ENCODE measurements at places on chromosomes 1 and 21.

GRCh38 chr1:57770772-57771171 is 346.9 kb upstream of the DAB1 start:
- DNase-seq: no peak

GRCh38 chr1:5586629-5587028 is 405.6 kb downstream of the NPHP4 start:
- no peak for DNase-seq

GRCh38 chr1:200367841-200368534 is 41.8 kb downstream of the ZNF281 start:
- DNase-seq: no peak

GRCh38 chr1:239389703-239390102 is 3.3 kb downstream of the CHRM3 start:
- DNase-seq: no peak

DNA sequence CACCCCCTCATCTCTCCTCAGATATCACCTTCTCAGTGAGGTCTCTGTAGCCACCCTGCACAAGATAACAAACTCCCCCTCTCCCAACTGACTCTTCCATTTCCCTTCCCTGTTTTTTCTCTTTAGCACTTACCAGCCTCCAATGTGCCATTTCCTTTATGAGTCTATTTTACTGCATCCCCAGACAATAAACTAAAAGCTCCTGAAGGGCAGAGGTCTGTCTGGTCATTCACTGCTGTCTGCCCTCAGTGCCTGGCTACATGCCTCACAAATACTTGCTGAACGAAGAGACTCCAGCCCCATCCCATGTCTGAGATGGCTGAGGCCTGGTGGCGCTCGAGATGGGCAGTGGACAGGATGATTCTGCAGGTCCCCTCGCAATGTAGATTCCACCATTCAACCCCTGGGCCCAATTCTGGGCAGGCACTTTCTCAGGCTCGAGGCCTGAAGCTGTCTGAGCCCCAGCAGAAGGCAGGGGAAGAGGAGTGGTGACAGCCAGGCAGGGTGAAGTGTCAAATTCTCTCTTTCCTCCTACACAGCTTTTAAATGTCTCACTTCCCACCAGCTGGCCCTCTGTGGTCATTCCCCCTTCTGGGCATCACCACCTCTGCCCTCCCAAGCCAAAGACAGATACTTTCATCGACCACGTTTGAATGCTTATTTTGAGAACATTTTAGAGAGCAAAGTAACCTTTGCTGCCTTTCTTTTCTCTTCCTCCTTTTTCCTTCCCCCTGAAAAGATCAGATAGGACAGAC is 6.6 kb downstream of the LRRN2 start:
- DNase-seq: no peak

- no peak for DNase-seq
These were observed 308.6 kb upstream of the PROX1 start for GRCh38 chr1:213679153-213679552.

DNA sequence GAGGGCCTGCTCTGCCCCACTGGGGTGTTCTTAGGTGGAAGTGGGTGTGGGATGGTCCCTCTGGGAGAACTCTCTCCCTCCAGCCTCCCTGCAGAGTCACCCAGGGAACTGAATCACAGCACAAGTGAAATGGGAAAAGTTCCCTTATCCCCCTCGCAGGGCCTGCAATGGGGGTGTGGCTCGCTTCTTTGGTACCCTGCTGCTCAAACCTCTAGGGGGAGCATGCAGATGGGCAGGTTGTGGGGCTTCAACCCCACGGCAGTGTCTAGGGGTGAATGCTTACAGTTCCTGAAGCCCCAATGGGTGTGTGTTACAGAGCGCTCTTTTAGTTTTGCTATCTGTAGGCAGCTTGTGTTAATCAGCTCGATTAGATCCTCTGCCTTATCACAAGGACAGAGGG is 59.0 kb upstream of the TINAGL1 start:
- no peak for DNase-seq

- DNase-seq: no peak
These were observed 1770.6 kb downstream of the PLA2G4A start for GRCh38 chr1:188599313-188599712.

- no peak for DNase-seq
These were observed 145.3 kb downstream of the SETD4 start for GRCh38 chr21:35915030-35915429.

GRCh38 chr1:164777518-164777917 is 218.5 kb downstream of the PBX1 start:
- no peak for DNase-seq

DNA sequence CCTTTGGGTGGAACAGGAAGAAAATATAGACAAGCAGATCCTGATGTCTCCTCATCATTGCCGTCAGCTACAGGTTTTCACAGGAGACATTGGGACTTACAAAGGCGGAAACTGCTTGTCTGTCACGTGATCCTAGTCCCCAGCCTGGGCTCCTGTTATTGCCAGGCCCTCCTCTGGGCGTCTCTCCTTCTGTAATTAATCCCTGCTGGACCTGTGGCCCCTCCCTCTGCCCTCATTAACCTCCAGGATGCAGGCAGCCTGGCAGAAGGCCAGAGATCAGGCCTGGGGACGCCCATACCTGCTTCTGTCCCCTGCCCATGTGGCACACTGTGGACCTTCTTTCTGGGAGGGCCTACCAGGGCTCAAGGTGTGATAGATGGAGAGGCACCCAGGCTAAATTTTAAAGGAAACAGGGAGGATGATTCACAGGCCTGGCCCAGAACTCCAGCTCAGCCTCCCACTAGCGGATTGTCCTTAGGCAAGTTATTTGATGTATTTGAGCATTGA is 2.4 kb downstream of the S100A5 start:
- no peak for DNase-seq

DNA sequence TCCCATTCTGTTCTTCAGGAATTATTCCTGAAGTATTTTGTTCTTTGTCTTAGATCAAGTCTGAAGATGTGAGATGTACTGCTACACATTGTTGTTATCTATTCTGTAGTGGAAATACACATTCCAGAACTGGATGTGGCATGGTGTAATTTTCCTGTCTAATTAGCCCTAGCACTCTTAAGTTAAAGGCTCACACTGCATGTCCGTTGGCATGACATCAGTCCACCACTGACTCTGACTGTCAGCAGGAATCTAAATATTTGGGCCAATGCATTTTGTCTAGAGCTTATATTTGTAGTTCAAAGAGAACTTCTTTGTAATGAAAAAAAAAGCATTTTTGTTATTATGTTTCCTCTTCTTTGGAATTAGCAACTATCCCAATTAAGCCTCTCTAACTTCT is 201.0 kb downstream of the S1PR1 start:
- no peak for DNase-seq

DNA sequence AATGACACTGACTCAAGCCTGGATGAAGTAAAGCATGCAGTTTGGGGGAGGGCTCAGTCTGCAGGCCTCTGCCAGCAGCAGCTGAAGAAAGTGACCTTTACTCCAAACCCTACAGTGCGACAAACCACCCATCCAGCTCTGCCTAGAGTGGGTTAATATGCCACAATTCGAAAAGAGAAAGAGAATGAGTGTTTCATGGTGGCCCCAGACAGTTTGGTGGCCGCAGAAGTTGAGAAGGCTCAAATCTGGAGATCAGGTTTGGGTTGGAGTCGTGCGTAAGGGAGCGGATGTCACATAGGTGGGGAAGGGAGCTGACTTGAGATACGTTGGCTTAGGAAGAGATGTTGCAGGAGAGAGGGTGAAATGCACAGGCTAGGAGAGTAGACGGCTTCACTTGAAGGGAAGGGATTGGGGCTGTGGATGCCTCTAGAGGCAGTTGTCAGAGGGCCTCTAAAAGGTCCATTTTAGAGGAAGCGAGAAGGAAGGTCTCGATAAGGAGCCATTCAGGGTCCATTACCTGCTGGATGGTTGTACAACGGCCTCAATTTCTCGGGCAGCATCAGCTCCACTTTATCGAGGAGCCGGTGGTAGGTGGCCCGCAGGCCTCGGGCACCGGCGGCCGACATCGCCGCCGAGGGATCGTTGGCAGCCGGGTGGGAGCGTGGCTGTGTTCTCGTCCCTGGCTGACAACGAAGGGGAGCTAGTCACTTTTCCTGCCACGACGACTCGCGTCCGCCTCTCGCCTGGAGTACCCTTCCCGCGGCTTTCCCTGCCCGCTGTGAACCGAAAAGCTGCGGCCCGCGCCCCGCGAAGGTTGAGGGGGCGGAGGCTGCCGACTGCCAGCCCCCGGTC is 1.0 kb upstream of the DCAF6 start:
- peak; percentile 16 for DNase-seq

DNA sequence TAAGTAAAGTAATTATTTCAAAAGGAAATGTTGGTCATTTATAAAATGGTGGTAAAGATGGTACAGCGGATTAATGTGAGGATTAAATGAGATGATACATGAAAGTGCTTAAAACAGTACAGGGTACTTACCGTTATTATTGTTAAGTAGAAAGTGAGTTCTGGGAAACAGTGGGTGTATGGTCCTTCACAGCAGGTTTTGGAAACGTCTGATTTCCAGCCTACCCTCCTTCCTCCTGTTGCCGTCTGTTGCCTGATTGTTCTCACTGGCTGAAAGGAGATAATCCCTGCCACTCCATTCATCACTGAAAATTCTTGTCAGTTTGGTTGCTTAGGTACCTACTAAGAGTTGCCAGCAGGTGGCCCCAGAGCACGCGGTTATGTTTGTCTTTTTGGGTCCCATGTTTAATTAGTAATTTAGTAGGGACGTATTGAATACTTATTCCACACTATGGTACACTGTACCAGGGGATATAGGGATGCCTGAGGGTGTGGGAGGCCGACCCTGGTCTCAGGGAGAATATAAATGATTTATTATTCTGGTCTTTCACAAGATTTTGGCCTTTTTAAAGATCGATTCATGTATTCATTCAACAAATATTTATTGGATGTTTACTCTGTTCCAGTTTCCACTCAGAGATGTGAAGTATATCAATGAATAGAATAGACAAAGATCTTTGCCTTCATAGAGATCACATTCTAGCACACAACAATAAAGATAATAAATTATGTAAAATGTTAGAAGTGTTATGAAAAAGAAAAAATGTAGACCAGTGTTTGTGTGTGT is 30.8 kb upstream of the RPTN start:
- peak; percentile 44 for DNase-seq

DNA sequence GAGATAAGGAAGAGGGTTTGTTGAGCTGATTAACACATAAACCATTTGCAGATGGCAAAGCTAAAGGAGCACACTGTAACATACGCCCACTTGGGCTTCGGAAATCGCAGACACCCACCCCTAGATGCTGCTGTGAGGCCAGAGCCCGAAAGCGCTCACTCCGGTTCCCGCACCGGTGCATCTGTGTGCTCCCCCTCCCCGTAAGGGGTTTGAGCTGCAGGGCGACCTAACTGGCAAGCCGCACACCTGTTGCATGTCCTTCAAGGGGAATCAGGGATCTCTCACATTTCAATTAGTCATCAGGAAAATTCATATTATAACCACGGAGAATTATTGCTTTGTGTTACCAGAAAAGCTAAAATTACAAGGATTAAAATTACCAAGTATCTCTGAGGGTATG is 1.4 kb upstream of the CFH start:
- DNase-seq: no peak

- no peak for DNase-seq
These were observed 90.3 kb upstream of the DUSP10 start for GRCh38 chr1:221832151-221832550.

DNA sequence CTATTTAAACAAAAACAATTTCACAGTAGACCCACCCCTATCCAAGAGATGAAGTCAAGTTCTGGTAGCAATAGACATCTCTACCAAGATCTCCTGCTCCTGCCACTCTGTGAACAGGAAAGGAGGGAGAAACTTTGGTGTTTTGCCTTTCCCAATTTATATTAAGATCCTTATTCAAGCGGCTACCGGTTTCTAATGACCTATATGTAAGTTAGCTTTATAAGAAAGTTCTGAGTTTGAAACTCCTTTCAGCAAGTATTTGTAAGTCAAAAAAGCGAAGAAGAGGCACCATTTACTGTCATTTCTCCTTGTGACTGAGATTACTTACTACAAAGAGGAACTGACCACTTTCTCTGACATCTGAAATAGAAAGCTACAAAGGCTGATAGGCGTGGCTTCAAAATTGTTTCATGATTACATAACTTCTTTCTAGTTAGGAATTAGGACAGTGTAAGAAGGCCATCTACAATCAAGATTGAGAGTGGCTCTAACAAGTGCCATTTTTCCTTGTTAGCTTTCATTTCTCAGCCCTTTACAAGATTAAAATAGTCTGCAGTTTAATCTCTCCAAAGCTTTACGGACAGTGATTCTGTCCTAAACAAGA is at the start of gene MNDA:
Gene MNDA (plus strand): TSS at position 448 of the 604 bp plus-strand sequence. CDS start 10,803 bp downstream, outside the sequence.
- DNase-seq: no peak

GRCh38 chr1:54754045-54754444 is 10.3 kb downstream of the PARS2 start:
- DNase-seq: no peak

DNA sequence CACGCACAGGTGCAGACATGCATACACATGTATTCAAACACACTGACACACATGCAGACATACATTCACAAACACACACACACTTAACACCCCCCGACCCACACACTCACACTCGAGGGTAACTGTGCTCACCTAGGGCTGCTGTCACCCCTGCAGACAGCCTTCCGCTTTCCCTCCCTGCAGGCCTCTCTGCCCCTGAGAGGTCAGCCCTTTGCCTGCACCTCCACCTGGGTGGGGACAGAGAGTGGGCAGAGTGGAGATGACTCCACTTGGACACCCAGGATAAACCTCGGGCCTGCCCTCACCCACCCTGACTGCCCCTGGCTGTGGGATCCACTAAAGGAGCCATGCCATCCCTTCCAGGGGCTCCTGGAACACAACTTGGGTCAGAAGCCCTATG is 264.3 kb downstream of the PTPRU start:
- DNase-seq: no peak

DNA sequence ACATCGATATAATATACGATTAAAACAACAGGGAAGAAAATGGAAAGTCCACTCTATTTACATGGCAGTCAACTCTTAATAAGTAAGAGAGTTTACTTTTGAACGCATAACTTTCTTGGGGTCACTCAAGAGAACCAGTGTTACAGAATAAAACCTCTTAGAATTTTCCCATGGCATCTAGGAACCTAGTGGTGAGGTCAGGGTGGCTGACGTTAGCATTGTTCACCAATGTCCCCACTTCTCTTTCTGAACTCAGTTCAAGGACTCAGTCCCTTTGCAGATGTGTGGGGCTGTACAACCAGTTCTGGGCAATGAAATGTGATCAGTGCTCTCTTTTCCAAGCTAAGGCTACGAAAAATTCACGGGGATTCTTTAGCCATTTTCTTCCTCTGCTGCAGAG is 2.6 kb upstream of the RNF2 start:
- DNase-seq: no peak
